ENCODE measurements at places on chromosomes 4 and X. TPM values are rescaled to one million over a fixed set of nuclear protein-coding genes. Genes with fewer than 3 reads are reported as not detected.
A peak's percentile ranks its signal among the peaks of the same experiment; 100 is the strongest.

DNA sequence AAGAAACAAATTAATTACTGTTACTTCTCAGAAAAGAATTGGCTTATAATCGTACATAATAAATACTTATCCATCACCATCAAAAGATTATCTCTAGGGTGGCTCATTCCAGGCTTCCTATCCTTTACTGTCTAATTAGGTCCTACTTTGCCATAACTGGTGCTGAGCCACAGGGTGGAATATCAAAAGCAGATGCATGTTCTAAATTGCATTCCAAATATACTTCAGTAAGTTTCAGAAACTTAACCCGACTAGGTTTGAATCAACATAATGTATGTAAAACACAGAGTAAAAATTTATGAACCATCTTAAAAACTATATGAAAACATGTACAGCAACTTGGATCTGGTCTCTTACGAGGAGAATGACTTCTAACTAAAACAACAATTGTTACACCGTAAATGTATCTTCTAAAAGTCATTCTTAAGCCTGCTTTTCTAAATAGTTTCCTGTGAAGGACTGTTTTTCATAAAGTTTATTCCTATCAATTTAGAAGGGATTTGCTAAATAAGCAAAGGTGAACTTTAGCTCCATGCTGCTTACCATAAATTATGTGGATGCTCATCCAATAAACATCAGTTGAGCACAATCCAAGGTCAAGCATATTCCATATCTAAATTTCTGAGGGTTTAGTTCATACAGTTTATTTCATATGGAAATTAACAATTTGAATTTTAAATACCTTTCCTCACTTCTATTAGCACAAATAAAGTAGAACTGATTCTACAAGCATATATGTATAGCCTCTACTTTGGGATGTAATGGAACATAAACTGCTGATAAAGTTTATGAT is 13.4 kb downstream of the ZAR1 start:
- no peaks in the 10 kb centered on the region for H3K27me3 ChIP-seq
- no peak overlapping the region for H3K4me3 ChIP-seq
- peaks cover 10% of the 10 kb centered on the region for H3K36me3 ChIP-seq
- no peak for DNase-seq

GRCh38 chrX:69932323-69932722 is 117.4 kb downstream of the AWAT2 start:
- H3K36me3 ChIP-seq: no peaks in the 10 kb centered on the region
- DNase-seq: no peak
- no peak overlapping the region for H3K4me3 ChIP-seq
- H3K4me1 ChIP-seq: no peaks in the 10 kb centered on the region
- H3K27ac ChIP-seq: no peak overlapping the region

DNA sequence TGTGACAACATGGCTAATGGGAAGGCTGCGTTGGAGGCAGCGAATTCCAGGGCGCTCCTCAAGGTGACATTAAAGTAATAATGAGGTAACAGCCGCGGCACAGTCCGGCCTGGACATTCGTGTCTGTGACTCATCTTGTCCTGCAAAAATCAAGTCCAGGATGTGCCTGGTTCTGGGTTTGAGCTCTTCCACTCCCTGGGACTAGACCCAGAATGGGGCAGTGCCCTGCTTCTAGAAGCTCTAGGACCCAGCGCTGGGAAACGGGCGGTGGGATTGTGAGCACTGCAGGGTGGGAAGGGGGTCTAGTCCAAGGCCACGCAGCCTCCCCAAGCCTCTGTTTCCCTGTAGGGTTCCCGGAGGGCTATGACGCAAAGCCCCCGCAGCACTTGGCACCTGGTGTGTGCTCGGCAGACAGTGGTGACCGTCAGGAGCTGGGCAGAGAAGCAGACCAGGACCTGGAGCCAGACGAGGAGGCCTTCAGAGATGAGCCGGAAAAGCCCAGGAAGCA is 34.9 kb downstream of the HMX1 start:
- no peak overlapping the region for H3K4me3 ChIP-seq
- H3K27me3 ChIP-seq: no peaks in the 10 kb centered on the region
- no peaks in the 10 kb centered on the region for H3K36me3 ChIP-seq
- peak; percentile 13 for DNase-seq

DNA sequence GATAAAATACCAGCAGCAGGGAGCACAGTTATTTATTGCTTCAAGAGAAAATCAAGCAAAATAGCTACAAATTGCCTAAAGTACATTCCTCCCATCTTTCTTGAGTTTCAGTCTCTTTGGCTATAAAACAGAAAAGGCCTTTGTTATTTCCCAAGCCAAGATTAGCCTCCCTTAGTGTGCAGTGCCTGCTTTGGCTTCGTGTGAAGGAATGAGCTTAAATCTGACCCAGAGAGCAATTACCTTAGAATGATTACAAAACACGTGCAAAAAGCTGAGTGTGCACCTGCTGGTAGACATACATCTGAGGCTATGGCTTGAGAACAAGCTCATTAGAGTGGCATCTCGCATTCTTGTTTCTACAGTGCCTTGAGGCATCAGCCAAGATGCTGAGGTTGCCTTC is 250.8 kb downstream of the C4orf33 start:
- DNase-seq: no peak
- no peak overlapping the region for H3K27ac ChIP-seq
- no peaks in the 10 kb centered on the region for H3K4me1 ChIP-seq
- no peak overlapping the region for H3K4me3 ChIP-seq
- H3K27me3 ChIP-seq: no peaks in the 10 kb centered on the region
- no peaks in the 10 kb centered on the region for H3K36me3 ChIP-seq

GRCh38 chr4:121411151-121411744 is 30.4 kb upstream of the QRFPR start:
- no peaks in the 10 kb centered on the region for H3K4me1 ChIP-seq
- H3K36me3 ChIP-seq: no peaks in the 10 kb centered on the region
- no peak overlapping the region for H3K27ac ChIP-seq
- no peak overlapping the region for H3K4me3 ChIP-seq
- H3K27me3 ChIP-seq: no peaks in the 10 kb centered on the region
- DNase-seq: no peak

DNA sequence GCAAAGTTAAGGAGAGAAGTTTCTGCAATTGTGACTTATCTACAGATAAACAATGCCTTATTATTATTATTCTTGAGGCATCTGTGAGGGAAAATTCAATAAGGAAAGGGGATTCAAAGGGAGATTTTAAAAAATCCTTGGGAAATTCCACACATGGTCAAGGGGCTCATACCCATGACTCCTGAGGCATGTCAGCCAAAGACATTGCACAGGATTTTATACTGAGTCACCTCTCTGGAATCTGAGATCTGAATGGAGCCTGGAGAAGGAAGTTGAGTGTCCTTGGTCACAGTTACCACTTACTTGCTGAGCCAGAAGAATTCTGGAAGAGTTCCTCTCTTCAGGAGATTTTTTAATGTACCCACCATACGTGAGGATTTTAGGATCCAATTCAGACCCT is 14.4 kb upstream of the CXCL8 start:
- peaks cover 65% of the 10 kb centered on the region for H3K4me1 ChIP-seq
- peak; percentile 79 for DNase-seq
- H3K36me3 ChIP-seq: no peaks in the 10 kb centered on the region
- no peak overlapping the region for H3K4me3 ChIP-seq
- no peaks in the 10 kb centered on the region for H3K27me3 ChIP-seq

GRCh38 chr4:138897811-138898226 is 117.8 kb upstream of the NOCT start:
- peaks cover 20% of the 10 kb centered on the region for H3K4me1 ChIP-seq
- H3K4me3 ChIP-seq: no peak overlapping the region
- no peaks in the 10 kb centered on the region for H3K36me3 ChIP-seq
- DNase-seq: peak; percentile 51
- no peaks in the 10 kb centered on the region for H3K27me3 ChIP-seq
- peak overlapping the region; percentile 45 for H3K27ac ChIP-seq

DNA sequence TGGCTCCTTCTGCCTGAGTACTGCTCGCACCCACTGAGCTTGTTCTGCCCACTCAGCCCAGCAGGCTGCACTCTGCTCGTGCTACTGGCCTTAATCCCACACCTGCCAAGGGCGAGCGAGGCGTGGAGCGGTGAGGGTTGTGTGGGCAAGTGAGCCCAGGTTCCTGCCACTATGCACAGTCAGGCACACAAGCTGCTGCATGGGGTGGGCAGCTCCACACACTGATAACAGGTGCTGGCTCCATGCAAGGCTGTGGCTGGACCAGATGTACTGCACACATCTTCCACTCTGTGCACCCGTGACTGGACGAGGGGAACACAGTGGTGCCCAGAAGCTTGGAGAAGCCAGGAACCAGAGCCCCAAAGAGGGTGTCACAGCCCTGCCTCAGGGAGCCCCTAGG is 184.3 kb upstream of the NUDT6 start:
- H3K4me1 ChIP-seq: no peaks in the 10 kb centered on the region
- H3K4me3 ChIP-seq: no peak overlapping the region
- H3K27ac ChIP-seq: no peak overlapping the region
- no peaks in the 10 kb centered on the region for H3K27me3 ChIP-seq
- H3K36me3 ChIP-seq: no peaks in the 10 kb centered on the region

DNA sequence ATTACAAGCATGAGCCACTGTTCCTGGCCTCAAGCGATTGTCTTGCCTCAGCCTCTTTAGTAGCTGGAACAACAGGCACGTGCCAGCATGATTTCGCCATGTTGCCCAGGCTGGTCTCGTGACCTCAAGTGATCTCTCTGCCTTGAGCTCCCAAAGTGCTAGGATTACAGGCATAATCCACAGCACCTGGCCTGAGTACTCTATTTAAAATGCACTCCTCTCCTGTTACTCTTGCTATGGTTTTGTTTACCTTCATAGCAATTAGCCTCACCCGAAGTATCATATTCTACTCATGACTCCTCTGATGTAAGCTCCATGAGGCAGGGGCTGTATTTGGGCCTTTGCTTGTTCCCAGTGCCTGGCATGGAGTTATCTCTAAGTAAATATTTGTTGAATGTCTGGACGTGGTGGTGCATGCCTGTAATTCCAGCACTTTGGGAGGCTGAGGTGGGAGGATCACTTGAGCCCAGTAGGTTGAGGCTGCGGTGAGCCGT is 92.5 kb upstream of the SLC34A2 start:
- H3K4me3 ChIP-seq: no peak overlapping the region
- H3K27ac ChIP-seq: no peak overlapping the region
- H3K27me3 ChIP-seq: no peaks in the 10 kb centered on the region
- no peaks in the 10 kb centered on the region for H3K4me1 ChIP-seq

DNA sequence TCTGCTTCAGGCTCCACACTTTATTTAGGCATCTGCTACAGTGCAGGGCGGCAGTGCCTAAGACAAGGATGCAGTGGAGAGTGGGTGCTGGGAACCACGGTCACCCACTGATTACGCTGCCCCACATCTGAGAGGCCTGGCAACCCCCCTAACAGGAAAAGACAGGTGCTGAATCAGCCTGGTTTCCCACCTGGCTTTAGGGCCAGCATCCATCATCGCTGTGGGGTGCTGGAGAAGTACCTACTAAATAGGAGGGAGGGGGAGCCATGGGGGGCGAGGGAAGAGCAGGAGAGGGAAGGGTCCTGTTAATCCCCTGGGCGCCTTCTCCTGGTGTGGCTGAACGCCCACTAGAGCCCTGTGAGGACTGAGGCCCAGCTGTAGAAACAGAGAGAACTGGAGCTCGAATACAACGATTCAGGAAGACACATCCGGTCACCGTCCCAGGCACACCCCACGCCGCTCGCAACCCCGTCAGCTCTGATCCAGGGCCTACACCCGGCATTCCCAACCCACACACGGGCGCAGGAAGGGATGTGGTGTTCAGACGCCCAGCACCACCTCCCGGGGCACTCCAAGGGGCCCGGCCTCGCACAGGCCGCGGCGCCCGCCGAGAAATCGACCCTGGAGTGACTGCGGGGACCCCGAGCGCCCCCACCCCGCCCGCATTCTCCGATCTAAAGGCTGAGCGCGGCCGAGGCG is 554 bp downstream of the DCTD start:
- peak overlapping the region; percentile 97 for H3K27ac ChIP-seq
- peaks cover 22% of the 10 kb centered on the region for H3K4me1 ChIP-seq

DNA sequence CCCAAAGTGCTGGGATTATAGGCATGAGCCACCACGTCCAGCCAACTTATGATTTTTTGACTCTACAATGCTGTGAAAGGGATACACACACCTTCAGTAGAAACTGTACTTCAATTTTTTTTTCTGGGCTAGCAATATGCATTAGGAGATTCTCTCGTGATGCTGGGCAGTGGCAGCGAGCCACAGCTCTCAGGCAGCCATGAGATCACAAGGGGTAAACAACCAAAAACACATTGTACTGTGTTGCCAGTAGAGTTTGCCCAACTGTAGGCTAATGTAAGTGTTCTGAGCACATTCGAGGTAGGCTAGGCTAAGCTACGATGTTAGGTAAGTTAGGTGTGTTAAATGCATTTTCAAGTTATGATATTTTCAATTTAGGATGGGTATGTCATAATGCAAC is 25.7 kb downstream of the RAB33A start:
- H3K27ac ChIP-seq: no peak overlapping the region
- H3K36me3 ChIP-seq: no peaks in the 10 kb centered on the region
- H3K4me1 ChIP-seq: no peaks in the 10 kb centered on the region

- no peaks in the 10 kb centered on the region for H3K27me3 ChIP-seq
- H3K4me1 ChIP-seq: 0 out of 2 replicates have a peak, but pooled peaks cover 2% of the 10 kb centered on the region
- H3K27ac ChIP-seq: no peak overlapping the region
- no peak overlapping the region for H3K4me3 ChIP-seq
- no peaks in the 10 kb centered on the region for H3K36me3 ChIP-seq
Measured at GRCh38 chrX:30659421-30659820, 6.2 kb downstream of the GK start.

- no peak for DNase-seq
- peaks cover 16% of the 10 kb centered on the region for H3K4me1 ChIP-seq
- H3K4me3 ChIP-seq: no peak overlapping the region
- no peak overlapping the region for H3K27ac ChIP-seq
- H3K36me3 ChIP-seq: no peaks in the 10 kb centered on the region
Measured at GRCh38 chr4:56762484-56763250, 58.8 kb downstream of the SPINK2 start.

DNA sequence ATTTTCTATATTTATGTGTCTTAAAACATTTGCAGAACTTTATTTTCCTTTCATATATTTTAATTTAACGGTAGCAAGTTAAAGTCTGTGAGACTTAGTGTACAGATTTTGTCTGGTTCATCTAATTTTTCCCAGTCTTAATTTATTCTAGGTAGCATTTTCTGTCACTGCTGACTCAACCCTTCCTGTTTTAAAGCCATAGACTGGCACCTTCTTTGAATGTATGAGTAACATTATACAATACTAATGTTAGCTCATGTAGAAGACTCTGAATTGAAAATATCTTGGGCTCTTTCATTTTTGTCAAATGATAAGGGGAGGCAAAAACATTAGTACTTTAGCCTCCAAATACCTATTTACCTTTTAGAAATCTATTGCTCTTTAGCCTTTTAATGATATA is 43.6 kb downstream of the BLTP1 start:
- no peak for DNase-seq
- no peaks in the 10 kb centered on the region for H3K27me3 ChIP-seq
- H3K36me3 ChIP-seq: peaks cover 25% of the 10 kb centered on the region
- no peak overlapping the region for H3K4me3 ChIP-seq

DNA sequence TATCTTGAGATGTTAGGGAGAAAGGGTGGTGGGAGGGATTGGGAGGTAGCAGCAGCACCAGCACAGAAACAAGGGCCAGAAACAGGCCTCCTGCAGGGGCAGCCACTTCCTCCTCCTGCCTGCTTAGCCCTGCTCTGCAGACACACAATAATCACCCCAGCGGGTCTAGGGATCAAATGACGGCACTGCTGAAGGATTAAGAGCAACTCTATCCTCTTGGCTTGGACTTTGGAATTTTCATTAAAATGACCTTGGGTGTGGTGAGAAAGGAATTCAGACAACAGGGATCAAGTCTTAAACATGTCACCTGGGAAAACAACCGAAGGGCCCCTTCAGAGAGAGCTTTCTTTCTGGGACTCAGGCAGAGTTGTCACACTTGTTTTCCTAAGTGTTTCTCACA is 353.4 kb downstream of the SPRY1 start:
- H3K27me3 ChIP-seq: no peaks in the 10 kb centered on the region
- no peak overlapping the region for H3K4me3 ChIP-seq

JADE3 gene
- total RNA-seq: 5.0 TPM

NUP62CL gene
- not detected for total RNA-seq
